ENCODE measurements at places on chromosomes 2 and 18. TPM values are rescaled to one million over a fixed set of nuclear protein-coding genes. Genes with fewer than 3 reads are reported as not detected.
A peak's percentile ranks its signal among the peaks of the same experiment; 100 is the strongest.

- DNase-seq: no peak
Measured at GRCh38 chr2:25259737-25260124, 82.0 kb downstream of the DNMT3A start.

DNA sequence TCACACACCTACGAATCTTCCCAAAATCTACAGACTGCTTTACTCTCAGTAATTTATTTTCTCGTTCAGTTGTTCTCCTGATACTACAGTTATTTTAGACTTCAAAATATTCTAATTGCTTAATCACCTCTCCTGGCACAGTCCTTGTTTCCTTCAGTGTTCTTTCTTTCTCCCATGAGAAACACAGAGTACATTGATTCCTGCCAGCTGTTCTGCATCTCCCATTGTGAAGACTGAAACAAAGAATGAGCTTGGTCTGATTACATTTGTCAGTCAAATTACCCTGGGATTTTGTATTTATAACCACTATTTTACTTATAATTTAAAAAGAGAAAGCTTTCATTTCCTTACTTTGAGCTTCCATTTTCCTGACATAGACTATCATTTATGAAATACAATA lies 63.9 kb upstream of the TANK start:
- DNase-seq: no peak

- DNase-seq: no peak
Measured at GRCh38 chr2:224638301-224638823, 53.2 kb upstream of the CUL3 start.

GRCh38 chr18:43022874-43023273 lies 92.6 kb downstream of the RIT2 start:
- DNase-seq: no peak

GRCh38 chr2:59398081-59398480 lies 1155.4 kb downstream of the BCL11A start:
- no peak for DNase-seq

- DNase-seq: no peak
Measured at GRCh38 chr2:235780401-235780800, 286.6 kb downstream of the AGAP1 start.

DNA sequence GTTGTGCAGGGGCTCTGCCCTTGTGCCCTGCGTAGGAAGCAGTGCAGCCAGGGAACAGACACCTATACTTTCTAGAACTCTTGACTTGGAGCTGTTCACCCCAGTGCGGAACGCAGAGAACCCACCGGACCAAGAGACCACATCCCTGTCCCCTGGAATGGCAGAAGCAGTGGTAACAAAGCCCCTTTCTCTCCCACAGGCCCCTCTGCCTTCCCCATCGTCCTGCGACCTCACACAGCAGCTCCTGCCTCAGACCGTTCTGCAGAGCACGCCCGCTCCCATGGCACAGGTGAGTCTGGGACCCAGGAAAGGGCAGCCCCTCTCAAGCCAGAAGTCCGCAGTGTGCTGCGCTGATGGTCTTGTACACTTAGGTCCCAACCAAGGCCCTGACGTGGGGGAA lies 24.6 kb upstream of the RPL31 start:
- no peak for DNase-seq

DNA sequence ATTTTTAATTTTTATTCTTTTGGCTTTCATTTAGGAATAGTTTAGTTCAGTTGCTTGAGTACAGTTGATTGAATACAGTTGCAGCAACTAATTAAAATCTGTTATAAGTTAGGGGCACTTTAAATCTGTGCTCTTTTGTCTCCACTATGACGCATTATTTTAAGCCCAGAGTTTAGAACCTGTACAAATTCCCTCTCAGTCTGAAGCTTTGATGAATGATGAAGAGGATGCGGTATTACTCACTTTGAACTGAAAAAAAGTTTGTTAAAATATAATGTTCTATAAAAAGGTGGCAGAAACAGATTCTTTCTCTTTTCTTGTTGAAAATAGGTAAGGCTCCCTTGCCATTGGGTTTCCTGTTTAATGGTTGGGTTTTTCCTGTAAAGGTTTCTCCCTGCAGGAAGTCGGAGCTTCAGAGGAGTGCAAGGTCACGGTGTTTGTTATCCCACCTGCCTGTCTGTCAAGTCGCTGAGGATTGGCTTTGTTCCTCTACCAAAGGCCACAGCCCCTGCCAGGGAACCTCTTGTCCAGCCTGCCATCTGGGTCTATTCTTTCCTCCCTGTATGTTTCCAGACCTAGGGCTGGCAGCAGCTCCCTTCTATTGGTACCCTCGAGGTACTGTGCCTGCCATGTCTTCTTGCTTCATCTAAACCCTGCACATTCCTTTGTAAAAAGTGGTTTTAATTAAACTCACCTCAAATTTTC lies 43.8 kb upstream of the FN1 start:
- DNase-seq: no peak

DNA sequence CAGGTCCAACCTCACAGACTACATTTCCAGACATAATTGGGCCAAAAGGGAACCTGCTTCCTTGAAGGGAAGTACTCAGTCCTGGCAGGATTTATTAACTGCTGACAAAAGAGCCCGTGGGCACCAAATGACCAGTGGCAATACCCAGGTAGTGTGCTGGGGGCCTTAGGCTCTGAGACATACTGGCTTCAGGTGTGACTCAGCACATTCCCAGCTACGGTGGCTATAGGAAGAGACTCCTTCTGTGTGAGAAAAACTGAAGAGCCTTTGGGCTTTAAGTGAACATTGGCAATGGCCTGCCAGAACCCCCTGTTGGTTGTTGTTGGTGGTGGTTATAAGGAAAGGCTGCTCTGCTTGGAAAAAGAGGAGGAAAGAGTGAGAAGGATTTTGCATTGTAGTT lies 401.8 kb downstream of the KCNJ3 start:
- DNase-seq: no peak

DNA sequence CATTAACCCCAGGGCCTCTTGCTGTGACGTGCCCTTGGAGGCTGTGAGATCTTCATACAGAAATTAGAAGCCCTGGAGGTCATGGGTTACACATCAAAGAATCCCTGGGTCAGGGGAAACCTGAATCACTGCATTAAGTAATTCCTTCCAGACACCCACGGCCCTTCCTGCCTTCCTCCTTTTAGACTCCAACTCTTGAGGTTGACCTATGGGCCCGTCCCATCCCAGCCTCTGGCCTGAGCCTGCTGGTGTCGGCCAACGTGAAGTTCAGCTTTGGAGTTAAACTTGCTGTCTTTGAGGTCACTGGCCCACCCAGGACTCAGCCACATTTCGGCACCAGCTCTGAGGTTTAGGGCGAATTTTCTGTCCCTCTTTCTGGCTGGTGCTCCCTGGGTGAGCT lies 198.3 kb downstream of the ACKR3 start:
- DNase-seq: no peak

GRCh38 chr18:68376926-68377325 lies 338.0 kb downstream of the TMX3 start:
- no peak for DNase-seq

DNA sequence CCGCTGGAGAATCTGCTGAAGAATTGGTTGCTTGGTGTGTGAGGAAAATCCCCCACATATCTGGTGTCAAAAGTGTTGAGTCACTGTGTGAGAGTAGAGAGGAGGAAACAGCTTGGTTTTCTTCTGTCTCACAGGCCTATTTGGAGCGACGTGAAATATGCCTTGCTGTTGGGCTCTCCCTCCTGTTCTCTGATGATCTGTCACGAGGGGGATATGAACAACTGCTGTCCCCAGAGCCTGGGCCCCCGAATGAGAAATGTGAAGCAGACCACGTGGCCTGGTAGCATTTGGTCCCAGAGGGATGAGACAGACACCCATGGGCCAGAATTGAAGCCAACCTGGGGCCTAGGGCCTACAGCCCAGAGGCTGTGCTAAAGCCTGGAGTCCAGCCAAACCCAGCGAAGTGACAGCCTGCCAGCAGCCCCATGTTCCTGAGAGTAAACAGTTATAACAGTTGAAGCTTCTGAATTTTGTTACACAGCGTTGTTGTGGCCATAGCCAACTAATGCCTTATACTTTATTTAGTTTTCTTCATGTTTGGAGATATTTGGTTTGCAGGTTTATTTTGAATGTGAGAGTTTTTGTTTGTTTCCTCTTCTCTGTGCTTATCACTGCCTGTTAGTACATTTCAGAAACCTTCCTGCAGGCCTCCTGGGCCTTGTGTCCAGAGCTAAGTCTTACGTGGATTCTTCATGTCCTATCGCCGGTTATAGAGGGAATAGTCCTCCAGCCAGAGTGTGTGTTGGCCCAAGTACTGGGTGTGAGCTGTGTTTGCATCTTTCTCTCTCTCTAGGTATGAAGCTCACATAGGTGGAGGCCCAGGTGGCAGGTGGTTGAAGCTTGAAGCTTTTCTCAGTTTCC lies 18.7 kb upstream of the COLEC12 start:
- DNase-seq: no peak

DNA sequence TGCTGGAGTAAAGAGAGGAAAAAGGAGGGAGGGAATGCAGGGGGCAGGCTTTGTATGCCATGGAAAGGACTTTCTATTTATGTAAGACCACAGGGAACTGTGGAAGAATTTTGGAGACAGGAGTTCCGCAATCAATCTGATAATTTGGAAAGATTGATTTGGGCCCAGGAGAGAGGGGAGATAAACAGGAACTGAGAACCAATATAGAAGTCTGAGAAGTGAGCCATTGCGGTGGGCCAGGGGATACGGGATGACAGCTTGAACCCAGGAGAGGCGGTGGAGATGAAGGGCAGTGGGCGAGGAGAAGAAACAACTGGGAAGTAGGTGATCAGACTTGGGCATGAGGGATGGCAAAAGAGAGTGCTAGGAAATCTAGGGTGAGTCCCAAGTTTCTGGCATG lies 23.7 kb downstream of the RASGRP3 start:
- no peak for DNase-seq

GRCh38 chr18:80233899-80234298 lies 13.4 kb downstream of the PARD6G start:
- no peak for DNase-seq

- no peak for DNase-seq
Measured at GRCh38 chr2:179393481-179393880, 128.8 kb upstream of the SESTD1 start.

DNA sequence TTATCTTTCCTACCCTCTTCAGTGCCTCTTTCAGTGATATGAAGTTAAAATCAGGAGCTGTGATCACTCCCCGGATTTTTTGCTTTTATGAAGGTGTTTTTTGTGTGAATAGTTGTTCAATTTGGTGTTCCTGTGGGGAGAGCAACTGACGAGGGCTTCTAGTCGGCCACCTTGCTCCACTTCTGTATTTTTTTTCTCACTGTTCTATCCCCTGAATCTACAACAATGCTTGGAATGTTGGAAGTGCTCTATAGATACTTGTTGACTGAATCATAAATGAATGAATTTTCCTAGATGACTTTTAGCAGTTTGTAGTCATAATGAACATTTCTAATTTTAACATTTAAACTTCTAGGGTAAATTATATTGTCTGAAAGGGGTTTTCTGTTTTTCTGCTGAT lies 247.3 kb downstream of the ZNF385B start:
- DNase-seq: no peak

DNA sequence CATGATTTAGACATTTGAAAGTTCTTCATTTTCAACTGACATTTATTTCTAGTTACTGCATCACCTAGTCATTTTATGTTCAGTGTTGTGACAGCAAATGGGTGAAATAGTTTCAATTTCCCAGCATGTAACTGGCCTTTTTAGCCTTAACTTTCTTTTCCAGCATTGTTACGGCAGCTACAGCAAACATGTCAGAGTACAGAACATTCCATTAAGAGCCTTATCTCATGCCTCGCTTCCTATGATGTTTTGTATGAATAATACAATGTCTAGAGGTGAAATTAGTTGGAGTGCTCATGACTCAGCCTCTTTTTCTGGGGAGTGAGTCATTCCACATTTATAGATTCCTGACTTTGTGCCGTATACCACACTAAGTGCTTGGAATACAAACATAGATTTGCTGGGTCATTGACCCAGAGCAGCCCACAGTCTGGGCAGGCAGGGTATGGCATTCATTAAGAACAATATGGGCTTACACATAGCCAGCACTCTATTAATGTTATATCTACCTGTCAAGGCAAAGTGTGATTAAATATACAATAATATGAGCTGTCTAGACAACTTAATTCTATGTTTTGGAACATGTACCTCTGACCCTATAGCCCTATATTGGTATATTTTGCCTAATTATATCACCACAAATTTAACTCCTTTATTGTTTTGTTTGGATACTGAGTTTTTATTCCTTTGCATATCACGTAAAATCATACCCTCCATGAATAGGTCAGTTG lies 72.2 kb downstream of the MAP2 start:
- peak; percentile 8 for DNase-seq

- no peak for DNase-seq
Measured at GRCh38 chr2:12587729-12588522, 128.8 kb upstream of the TRIB2 start.

DNA sequence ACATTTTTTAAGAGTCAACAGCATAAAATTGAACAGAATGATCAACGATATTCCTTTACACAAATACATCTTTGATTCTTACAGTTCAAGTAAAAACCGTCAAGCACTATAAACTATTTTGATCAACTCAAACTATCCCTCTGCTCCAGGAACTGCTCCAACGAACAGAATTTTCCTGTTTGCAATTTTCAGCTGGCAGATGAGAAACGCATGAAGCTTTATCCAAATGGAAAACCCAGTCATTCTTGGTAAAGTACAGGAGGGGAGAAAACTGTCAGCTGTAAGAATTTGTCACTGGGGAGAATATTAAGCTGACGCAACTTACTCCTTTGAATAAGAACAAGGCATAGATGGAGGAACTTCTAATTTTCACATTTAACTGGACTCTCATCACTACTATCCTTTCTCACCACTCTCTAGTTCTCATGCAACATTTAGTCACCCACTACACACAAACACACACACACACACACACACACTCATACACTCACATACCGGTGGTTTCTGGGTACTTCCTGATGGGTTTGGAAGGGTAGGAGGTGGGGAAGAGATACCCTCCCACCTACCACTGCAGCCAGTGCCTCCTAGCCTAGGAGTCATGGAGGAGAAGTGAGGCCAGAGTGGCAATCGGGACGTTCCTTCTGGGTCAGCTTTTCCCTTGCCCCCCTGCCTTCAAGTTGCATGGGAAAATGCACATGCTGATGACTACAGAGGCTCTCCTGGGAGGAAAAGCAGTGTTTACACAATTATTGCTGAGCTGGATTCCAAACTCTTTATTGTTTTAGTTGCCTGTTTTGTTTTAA lies 54.0 kb upstream of the SPATS2L start:
- DNase-seq: no peak

The IFIH1 gene
- 0.84 TPM for polyA plus RNA-seq

The TRABD2A gene
- 3.0 TPM for polyA plus RNA-seq

The DUSP19 gene
- 0.85 TPM for polyA plus RNA-seq

The SCN7A gene
- 0.05 TPM for polyA plus RNA-seq

Data from SK-N-SH (cell line).